Inflammatory macrophage treated with lipopolysaccharide for 4 hours (primary cell): ENCODE measurements at places on chromosomes 5 and 9.

- no peak for DNase-seq
Observed at GRCh38 chr5:180340856-180341255, 12.3 kb downstream of the GFPT2 start.

- DNase-seq, result no peak
Observed at GRCh38 chr5:80799041-80799440, 144.3 kb upstream of the DHFR start.

DNA sequence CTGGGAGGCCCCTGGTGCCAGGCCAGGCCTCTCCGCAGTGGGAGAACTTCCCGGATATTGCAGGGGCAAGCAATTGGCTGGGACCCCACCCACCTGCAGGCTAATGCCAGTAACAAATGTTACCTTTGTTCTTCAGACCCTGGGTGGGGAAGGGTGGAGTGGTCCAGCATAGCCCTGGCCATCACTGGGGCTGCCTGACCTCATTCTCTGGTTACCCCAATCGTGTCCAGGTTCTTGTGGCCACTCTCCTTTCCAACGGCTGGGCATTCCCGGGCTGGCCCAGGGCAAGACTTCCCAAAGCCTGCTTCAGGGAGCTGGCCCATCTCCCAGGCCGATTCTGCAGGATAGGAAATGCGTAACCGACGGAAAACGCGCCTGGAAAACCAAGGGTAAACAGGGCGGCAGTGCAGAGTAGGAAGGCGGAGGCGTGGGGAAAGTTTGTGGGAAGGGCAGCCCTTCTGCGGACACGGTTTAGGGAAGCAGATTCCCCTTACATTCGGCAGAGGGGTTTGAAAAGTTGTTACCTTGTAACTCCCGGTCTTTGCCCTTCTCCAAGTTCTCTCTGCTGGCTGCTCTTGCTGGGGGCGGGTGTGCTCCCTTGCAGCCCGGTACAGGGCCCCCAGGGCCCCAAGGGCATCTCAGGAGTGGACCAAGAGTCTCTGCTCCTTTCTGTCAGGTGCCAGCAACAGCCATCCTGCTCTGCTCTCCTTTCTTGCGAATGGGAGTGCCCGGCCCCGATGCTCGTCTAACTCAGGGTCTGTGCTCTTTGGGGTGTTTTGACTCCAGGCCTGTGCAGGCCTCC, 3.5 kb downstream of the NRARP start:
- DNase-seq, result no peak

GRCh38 chr5:116032094-116032517, at the start of gene ARL14EPL:
TSS of gene ARL14EPL (plus strand) at chr5:116032472. CDS start at chr5:116051466, 18,994 bp downstream.
- DNase-seq, result peak; percentile 83

DNA sequence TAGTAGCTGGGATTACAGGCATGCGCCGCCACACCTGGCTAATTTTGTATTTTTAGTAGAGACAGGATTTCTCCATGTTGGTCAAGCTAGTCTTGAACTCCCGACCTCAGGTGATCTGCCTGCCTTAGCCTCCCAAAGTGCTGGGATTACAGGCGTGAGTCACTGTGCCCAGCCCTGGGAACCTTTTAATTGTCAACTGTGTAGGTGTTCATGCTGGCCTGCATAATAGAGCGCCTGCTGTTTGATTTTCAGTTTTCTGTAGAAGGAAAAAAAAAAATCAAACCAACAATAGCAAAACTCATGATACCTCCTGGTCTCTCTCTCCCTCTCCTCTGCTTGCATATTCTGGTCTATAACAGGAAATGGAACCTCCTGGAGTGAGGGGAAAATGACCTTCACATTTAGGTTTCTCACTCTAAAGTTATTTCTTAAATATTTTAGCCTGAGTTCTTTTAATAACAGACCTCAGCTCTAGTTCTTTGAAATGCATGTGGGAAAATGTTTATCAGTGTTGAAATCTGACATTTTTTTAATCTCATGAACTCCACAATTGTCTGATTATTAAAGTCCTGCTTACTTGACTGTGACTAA, 51.7 kb downstream of the EXOSC2 start:
- no peak for DNase-seq

GRCh38 chr5:68287976-68288706, 72.6 kb downstream of the PIK3R1 start:
- DNase-seq, result peak; percentile 22

GRCh38 chr9:93129286-93129685, 4.8 kb downstream of the NINJ1 start:
- no peak for DNase-seq
